ENCODE measurements at places on chromosomes 12 and 14. TPM values are rescaled to one million over a fixed set of nuclear protein-coding genes. Genes with fewer than 3 reads are reported as not detected.

GRCh38 chr12:95963096-95963495 lies 20.0 kb downstream of the AMDHD1 start:
- no peaks in the 10 kb centered on the region for H3K4me1 ChIP-seq
- H3K36me3 ChIP-seq = no peaks in the 10 kb centered on the region
- H3K4me3 ChIP-seq = no peak overlapping the region
- H3K27ac ChIP-seq = no peak overlapping the region

GRCh38 chr14:90804292-90805083 lies 11.7 kb downstream of the TTC7B start:
- no peak overlapping the region for H3K4me3 ChIP-seq
- H3K27ac ChIP-seq = peak overlapping the region; percentile 48
- no peak for DNase-seq
- H3K4me1 ChIP-seq = no peaks in the 10 kb centered on the region
- no peaks in the 10 kb centered on the region for H3K27me3 ChIP-seq
- H3K36me3 ChIP-seq = no peaks in the 10 kb centered on the region

GRCh38 chr14:38339696-38340095 lies 83.8 kb upstream of the CLEC14A start:
- H3K27me3 ChIP-seq = no peaks in the 10 kb centered on the region
- no peak overlapping the region for H3K27ac ChIP-seq
- DNase-seq = no peak
- no peaks in the 10 kb centered on the region for H3K4me1 ChIP-seq
- H3K4me3 ChIP-seq = no peak overlapping the region
- H3K36me3 ChIP-seq = no peaks in the 10 kb centered on the region

ANO4 gene
- total RNA-seq = 2.0 TPM

SLC25A21 gene
- total RNA-seq = 0.47 TPM

TAS2R19 gene
- total RNA-seq = 3.3 TPM

GRCh38 chr14:102221026-102221425 lies 81.3 kb downstream of the WDR20 start:
- peaks cover 38% of the 10 kb centered on the region for H3K36me3 ChIP-seq
- H3K4me3 ChIP-seq = no peak overlapping the region
- no peak overlapping the region for H3K27ac ChIP-seq

DNA sequence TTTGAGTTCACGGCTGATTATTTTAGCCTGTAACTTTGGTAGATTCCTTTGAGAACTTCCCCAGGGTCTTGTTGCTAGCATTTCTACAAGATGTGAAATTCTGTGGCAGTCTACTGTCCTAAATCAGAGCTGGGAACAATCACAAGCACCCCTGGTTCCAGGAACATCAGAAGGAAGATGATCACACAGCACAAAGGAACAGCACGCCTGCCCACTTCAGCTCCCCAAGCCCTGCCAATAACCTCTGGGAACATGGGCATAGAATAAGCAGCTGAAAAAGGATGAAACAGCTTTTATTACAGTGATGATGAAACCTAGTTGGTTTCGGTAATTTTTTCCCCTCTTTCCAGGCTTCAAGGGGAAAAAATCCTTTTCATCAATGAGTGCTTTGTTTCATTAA lies 12.3 kb downstream of the GPR19 start:
- no peaks in the 10 kb centered on the region for H3K36me3 ChIP-seq
- H3K27ac ChIP-seq = no peak overlapping the region
- H3K27me3 ChIP-seq = no peaks in the 10 kb centered on the region
- no peaks in the 10 kb centered on the region for H3K4me1 ChIP-seq
- no peak for DNase-seq

DNA sequence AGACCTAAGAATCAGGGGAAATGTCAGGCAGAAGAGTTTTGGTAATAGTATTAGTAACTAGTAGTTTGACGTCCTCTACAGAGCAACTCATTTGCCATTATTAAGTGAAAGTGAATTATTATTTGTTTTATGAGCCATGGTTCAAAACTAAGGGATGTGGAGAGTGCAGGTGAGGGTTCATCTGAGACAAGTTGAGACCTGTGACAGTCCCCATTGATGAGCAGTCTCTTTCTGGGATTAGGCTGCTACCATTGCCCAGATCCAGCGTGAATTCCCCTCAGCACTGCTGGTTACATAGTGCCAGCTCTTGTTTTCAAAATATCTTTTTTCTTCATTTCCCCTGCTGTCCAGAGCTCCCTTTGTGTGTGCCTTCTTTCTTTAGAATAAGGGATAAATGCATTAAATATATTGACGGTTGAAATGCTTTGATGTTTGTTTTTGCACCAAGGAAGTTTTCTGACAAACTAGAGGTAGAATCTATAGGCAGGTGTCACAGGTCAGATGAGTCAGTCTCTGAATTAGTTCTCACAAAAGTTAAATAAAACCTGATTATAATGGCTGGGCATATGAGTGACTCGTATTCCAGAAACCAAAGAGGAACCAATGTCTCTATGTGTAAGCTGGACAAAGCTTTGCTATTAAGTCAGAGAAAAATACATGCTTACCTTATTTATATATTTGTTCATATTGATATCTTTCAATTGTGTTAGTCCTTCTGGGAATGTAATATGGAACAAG lies 381.4 kb downstream of the TMEM117 start:
- no peaks in the 10 kb centered on the region for H3K36me3 ChIP-seq
- no peak overlapping the region for H3K27ac ChIP-seq
- H3K4me3 ChIP-seq = no peak overlapping the region
- no peaks in the 10 kb centered on the region for H3K4me1 ChIP-seq

TDP1 gene
- total RNA-seq = 9.1 TPM

DNA sequence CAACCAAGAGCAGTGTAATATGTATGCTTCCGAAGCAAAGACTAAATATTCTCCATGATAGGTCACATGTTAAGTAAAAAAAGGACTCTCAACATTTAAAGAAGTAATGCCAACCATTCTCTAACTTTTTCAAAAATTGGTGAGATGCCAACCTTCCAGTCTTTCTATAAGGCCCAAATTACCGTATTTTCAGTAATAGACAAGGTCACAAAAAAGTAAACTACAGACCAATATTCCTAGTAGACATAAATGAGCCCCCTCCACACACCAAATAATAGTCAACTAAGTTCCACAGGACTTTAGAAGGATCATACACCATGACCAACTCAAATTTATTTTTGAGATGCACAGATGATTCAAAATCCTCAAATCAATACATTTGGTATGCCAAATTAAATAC lies 867.4 kb downstream of the TMEM121 start:
- peaks cover 26% of the 10 kb centered on the region for H3K27me3 ChIP-seq
- no peak overlapping the region for H3K4me3 ChIP-seq
- no peaks in the 10 kb centered on the region for H3K36me3 ChIP-seq
- no peak overlapping the region for H3K27ac ChIP-seq
- no peaks in the 10 kb centered on the region for H3K4me1 ChIP-seq

GRCh38 chr14:66974397-66975025 lies 214.7 kb upstream of the GARIN2 start:
- H3K27me3 ChIP-seq = no peaks in the 10 kb centered on the region
- H3K36me3 ChIP-seq = no peaks in the 10 kb centered on the region
- no peak for DNase-seq

DNA sequence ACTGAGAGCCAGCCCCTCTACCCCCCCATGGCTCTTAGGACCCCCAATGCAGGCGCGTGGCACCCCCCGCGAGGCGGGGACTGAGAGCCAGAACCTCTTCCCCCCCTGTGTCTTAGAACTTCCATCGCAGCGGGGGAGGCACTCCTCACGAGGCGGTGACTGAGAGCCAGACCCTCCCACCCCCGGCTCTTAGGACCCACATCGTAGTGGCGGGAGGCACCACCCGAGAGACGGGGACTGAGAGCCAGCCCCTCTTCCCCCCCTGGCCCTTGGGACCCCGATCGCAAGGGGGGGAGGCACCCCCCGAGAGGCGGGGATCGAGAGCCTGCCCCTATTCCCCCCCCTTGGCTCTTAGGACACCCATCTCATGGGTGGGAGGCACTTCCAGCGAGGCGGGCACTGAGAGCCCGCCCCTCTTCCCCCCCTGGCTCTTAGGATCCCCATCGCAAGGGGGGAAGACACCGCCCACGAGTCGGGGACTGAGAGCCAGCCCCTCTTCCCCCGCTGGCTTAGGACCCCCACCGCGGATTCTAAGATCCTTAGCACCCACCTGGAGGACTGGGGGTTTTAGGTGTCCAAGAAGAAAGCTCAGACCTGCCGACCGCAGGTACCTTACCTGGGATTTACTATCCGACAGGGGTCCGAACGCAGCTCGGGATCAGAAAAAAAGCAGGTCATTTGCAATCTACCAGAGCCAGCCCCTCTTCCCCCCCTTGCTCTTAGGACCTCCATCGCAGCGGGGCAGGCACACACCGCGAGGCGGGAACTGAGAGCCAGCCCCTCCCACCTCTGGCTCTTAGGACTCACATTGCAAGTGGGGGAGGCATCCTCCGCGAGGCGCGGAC lies 44.9 kb downstream of the DDX11 start:
- H3K4me1 ChIP-seq = peaks cover 17% of the 10 kb centered on the region
- no peak overlapping the region for H3K27ac ChIP-seq
- peak overlapping the region; percentile 6 for H3K4me3 ChIP-seq
- peak; percentile 26 for DNase-seq
- peaks cover 48% of the 10 kb centered on the region for H3K27me3 ChIP-seq

ABHD4 gene
- total RNA-seq = 51.0 TPM
